Iris pigment epithelial cell (primary cell): ENCODE measurements at places on chromosomes 2 and 18.

- DNase-seq, result no peak
These were observed 15.2 kb upstream of the ZNF396 start for GRCh38 chr18:35392375-35392774.

- DNase-seq, result peak; percentile 95
These were observed 81.2 kb upstream of the LTBP1 start for GRCh38 chr2:32865399-32866068.

DNA sequence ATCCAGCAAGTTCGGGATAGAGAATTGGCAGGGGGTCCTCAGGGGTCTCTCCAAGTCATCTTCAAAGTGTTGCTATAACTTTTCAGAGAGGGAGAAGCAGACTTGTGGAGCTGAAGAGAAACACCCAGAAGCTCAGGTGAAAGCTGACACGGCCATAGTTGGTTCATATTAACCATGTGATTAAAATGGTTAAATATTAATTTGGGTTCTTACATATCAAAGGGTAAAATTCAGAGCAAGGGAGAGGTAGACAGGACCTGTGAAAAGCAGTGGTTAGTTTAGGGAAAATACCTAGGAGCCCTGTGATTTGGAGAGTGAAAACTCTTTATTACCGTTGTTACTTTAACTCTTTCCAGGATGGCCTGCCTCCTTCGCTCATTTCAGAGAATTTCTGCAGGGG, at the start of gene UGT1A6:
Gene UGT1A6, plus strand, starts transcription at position 243 of the 400 bp plus-strand sequence. Its CDS starts 115 bp downstream, at position 358.
- DNase-seq, result no peak

DNA sequence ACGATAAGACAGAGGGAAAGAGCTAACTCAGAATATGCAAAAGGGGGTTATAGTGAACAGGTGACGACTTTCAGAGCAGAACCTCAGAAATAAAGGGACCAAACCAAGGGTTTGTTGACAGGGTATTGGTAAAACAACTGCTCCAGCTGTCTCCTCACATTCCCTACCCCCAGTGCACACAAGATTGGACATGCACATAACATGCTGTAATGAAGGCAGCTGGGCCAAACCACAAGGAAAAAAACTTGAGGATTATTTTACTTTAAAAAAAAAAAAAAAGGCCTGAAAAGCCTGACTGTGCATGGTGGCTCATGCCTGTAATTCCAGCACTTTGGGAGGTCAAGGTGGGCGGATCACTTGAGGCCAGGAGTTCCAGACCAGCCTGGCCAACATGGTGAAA, 3.5 kb downstream of the RBM43 start:
- peak; percentile 90 for DNase-seq

DNA sequence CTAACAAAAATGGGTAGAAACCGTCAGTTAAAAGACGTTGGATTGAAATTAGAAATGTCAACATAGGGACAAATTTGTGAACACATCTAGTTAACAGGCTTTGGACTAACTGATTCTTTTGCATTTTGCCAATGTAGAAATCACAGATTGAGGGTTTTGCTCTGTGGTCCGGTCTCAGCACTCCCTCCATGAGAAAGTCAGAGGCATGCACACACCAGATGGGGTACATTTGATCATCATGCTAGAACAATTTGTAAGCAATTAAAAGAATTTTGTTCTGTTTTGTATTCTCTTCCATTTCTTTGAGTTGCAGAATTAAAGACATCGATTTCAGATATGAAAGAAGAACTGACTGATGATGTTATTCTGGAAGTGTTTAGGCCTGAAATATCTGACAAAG, 179.1 kb upstream of the CCDC68 start:
- DNase-seq, result no peak

GRCh38 chr2:32003791-32004190, 7.0 kb downstream of the MEMO1 start:
- no peak for DNase-seq

- DNase-seq, result no peak
These were observed 22.9 kb downstream of the COA5 start for GRCh38 chr2:98585386-98585785.

- no peak for DNase-seq
These were observed 42.6 kb downstream of the SESTD1 start for GRCh38 chr2:179222076-179222475.

DNA sequence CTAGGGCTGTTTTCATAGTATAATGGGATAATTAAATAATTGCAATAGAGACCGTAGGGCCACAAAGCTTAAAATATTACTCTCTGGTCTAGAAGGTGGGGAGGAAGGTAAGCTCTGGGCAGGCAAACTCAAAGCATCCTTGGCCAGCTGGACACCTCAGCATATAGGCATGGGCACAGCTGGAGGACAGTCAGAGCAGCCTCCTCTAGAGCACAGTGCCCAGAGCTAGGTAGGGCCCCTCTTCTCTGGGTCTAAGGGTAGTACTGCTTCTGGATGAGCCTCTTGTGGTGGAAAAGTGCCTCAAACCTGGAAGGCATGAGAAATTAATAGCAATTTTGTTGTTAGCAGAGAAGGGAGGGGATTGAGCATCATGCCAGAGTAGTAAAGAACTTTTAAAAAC, 291.3 kb upstream of the FBXO11 start:
- no peak for DNase-seq

DNA sequence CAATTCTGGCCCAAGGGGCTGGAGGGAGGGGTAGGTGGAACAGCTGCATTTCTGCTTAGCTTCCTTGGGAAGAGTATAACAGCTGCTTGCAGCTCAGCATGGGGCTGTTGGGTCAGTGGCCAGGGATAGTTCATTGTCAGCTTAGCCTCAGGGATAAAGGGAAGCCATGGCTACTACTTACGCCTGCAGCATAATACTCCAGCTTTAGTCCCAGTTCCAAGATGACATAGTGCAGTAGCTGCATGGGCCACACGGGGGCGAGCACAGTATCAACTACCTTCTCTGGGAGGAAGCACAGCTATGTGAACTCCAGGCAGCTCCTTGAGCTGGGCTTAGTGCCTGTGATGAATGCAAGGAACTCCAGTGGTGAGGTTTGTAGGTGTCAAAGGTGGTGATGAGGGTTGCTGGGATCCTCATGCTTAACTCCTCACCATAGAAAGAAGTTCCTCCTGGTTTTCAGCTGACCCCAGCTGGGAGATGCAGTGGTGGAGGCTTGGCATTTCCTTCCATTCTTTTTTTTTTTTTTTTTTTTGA, 35.4 kb upstream of the RHOB start:
- DNase-seq, result peak; percentile 86

GRCh38 chr18:77032181-77032701, 100.3 kb downstream of the MBP start:
- peak; percentile 19 for DNase-seq

GRCh38 chr2:101175991-101176390, 24.8 kb upstream of the TBC1D8 start:
- DNase-seq, result peak; percentile 8

GRCh38 chr2:74373985-74374384, 6.1 kb downstream of the DCTN1 start:
- DNase-seq, result no peak

- no peak for DNase-seq
These were observed 167.8 kb upstream of the LYPD1 start for GRCh38 chr2:132837769-132838168.
